ENCODE measurements at places on chromosomes 13 and 19. TPM values are rescaled to one million over a fixed set of nuclear protein-coding genes. Genes with fewer than 3 reads are reported as not detected.

Gene PCCA
- total RNA-seq: 33.7 TPM

Gene NRTN
- total RNA-seq: 0.40 TPM

- DNase-seq: no peak
These were observed 438.6 kb downstream of the COG6 start for GRCh38 chr13:40094056-40094455.

Gene CD79A
- not detected for total RNA-seq

- no peak for DNase-seq
These were observed 3.0 kb downstream of the ZNF577 start for GRCh38 chr19:51884713-51885112.

DNA sequence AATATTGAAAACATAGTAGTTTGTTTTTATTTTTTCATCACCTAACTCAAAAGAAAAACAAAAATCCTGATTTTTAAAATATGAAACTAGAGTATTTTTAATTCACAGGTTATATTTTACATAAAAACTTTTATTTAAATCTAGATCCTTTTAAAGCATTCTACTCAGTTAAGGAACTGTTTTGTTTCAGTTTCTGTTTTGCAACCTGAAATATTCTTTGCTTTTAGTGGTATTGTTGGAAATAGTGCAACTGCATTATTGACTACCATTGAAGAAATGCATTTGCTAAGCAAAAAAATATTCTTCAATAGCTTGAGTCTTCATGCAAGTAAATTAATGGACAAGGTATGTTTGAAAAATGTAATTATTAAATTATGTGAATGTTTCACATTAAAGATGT is 43.8 kb downstream of the COG6 start:
- no peak for DNase-seq

DNA sequence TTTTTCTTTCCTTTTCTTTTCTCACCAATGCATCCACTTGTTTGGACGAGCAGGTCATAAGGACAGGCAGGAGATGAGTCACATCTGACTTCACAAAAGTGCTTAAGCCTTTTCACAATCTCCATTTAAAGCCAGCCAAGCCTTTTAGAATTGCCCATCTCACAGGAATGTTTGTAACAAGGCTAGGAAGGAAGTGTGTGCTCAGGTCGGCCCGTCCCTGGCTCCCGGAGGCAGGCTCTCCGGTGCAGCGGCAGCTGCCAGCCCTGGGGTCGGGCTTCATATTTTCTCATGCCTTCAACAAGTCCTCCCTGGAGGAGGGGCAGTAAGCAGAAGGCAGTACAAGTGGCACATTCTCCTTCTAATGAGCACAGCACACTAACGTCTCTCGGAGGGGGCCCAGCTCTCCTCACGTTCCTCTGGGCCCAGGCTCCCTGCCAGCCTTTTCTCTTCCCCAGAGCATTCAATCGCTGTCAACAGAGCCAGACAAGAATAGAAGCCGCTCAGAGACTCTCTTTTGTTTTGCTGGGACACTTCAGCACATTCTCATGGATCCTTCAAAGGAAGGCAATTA is 180.5 kb downstream of the COL4A1 start:
- DNase-seq: no peak

DNA sequence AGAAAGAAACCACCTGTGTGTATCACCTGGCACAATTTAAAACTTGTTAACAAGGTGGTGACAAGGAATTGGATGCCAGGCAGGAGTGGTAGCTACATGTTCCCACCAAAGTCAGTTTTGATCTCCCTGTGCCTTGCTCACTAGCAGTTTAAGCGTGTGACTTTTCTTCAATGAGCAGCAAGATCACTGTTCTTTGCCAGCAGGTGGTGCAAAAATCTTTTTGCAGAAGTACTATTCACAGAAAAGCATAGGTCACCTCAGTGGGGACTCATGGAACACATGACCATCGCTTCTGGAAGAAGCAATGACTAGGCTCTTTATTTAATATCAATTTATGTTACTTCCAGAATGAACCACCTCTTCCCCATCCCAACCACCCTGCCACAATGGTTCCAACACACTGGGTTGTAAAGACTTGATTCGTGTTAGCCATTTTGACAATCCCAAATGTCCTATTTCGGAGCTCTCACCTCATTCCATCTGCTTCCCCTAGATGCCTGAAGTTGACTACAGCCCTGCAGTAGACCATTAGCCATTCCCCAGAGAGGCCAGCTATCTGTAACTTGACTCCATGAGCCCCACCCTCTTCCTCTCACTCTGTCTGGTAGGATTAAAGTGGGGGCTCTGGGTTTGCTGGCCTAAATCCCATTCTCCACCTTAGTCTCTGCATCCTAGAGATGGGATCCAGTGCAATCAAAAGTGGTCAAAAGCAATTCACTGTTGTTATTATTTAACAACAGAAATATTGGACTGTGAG is 59.1 kb upstream of the TNFRSF19 start:
- DNase-seq: no peak

DNA sequence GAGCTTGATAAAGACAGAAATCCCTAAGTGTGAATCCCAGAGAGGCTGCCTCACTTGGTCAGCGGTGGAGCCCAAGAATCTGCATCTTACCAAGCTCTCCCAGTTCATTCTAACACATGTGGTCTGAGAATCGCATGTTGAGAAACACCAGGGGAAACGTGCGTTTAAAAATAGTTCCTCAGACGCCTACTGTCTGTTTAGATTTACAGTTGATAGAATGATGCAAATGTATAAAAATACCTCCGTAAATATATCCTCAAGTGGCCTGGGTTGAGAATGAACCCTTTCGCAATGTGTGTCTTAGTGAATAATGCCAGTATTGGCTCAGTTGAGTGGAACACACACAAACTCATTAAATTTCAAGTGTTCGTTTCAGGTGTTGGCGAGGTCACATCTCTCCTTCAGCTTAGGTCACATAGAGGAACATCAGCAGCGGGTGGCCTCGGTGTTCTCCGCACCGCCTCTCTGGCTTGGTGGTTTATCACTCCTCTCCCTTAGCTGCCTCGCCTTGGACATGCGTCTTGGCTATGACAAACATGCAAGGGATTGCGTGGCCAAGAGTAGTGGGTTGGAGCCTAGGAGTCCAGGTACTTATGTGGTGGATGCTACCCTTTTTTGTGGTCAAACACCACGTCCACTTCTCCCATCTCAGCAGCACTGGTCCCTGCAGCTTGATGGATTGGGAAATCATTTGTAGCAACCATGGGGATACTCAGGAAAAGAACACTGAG is 117.6 kb upstream of the SPATA13 start:
- no peak for DNase-seq

DNA sequence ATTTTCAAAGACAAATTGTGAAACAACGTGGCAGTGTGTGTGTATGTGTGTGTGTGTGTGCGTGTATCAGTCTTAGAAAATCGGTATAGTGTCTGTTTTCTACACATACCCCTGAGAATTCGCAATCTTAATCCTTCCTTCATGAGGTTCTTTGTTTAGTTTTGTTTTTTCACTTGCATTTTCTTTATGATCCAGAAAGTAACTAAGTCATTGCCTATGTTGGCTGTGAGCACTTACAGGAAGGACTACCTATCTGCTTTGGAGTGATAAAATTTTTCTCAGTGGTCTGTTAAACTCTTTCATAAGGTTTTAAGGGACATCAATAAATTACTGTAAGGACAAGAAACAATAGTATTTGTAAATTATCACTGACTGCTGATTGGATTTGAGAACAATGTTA is 1587.1 kb downstream of the PCDH9 start:
- DNase-seq: no peak

GRCh38 chr19:46351241-46352041 is 4.6 kb downstream of the PPP5C start:
- peak; percentile 93 for DNase-seq

GRCh38 chr19:55188625-55189024 is 8.5 kb upstream of the SYT5 start:
- no peak for DNase-seq

Gene SLC25A41
- total RNA-seq: 0.27 TPM

DNA sequence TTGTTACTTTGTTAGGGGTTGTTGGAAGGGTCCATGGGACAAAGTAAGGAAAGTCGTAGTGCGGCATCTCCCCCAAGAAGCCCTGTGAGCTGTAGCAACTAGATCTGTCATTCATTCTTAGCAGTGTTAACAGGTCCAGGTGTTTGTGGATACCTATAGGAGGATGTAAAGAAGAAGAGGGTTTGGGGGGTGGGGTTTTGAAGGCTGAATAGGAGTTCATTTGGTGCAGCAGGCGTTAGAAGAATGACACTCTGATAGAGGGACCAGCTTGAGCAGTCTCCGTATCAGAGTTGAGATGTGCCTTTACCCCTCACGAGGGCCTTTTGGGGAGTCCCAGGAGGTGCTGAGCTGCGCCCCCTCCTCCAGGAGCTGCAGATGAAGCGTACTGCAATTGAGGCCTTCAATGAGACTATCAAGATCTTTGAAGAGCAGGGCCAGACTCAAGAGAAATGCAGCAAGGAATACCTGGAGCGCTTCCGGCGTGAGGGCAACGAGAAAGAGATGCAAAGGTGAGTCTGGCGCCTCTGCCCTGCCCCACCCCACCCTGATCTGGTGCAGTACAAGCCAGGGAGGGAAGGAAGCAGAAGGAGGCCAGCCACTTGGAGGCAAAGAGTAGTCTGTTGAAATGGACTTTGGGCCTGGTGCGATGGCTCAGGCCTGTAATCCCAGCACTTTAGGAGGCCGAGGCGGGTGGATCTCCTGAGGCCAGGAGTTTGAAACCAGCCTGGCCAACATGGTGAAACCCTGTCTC is 7.6 kb upstream of the IFI30 start:
- no peak for DNase-seq

Gene CCDC106
- 28.1 TPM for total RNA-seq

DNA sequence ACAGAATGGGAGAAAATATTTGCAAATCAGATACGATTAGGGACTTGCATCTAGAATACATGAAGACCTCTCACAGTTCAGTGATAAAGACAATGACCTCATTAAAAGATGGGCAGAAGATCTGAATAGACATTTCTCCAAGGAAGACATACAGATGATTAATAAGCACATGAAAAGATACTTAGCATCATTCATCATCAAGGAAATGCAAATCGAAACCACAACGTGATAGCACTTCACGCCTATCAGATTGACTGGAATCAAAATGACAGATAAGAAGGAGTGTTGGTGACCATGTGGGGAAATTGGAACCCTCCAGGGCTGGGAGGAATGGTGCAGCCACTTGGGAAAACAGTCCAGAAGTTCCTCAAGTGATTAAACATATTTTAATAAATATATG is 25.8 kb downstream of the CFAP97D2 start:
- no peak for DNase-seq

Gene CYP2F1
- not detected for total RNA-seq

Gene ZNF560
- total RNA-seq: not detected

Gene MAP4K1
- 3.1 TPM for total RNA-seq

GRCh38 chr13:40981361-40981760 is 37.8 kb downstream of the ELF1 start:
- DNase-seq: no peak

Gene SH2D3A
- not detected for total RNA-seq

DNA sequence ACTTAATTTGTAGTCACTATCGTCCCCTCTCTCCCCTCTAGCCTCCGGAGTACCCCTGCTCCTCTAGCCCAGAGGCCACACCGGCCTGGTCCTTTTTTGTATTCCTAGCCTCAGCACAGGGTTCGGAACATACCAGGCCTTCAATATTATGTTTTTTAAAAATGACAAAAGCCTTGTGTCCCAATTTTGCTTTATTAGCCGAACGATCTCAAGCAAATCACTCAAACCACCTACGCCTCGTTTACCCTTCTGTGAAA is 463 bp upstream of the POMP start:
- no peak for DNase-seq

Measured in osteocyte (in vitro differentiated cells).